ENCODE measurements at places on chromosomes 13 and 19.
A peak's percentile ranks its signal among the peaks of the same experiment; 100 is the strongest.

GRCh38 chr13:94431987-94432386 lies 47.5 kb downstream of the DCT start:
- no peak for DNase-seq

- DNase-seq: no peak
Measured at GRCh38 chr13:59463023-59463422, 700.7 kb downstream of the DIAPH3 start.

GRCh38 chr13:47484548-47484947 lies 516.5 kb downstream of the SUCLA2 start:
- DNase-seq: peak; percentile 89

GRCh38 chr13:58830841-58831240 lies 1199.3 kb downstream of the PCDH17 start:
- DNase-seq: no peak

- DNase-seq: no peak
Measured at GRCh38 chr13:113746671-113747070, 12.4 kb upstream of the TMEM255B start.

GRCh38 chr19:13966684-13967128 lies 14.4 kb downstream of the DCAF15 start:
- no peak for DNase-seq

DNA sequence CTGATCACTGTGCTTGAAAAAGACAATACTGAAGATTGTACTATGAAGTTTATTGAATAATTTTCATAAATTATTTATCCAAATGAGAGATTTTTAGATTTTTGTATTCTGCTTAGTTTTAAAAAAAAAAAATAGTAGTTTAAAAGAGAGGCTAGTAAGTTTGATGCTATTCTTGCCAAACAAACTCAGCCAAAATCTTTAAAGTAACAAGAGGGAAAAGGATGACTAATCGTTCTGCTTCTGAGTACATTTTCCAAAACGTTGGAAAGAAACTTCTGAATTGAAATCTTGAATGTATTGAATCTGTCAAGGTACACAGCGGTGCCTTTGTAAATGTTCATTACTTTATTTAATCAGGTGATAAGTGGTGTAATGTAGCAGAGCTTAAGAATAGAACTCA lies 34.4 kb downstream of the NUP58 start:
- DNase-seq: peak; percentile 21

DNA sequence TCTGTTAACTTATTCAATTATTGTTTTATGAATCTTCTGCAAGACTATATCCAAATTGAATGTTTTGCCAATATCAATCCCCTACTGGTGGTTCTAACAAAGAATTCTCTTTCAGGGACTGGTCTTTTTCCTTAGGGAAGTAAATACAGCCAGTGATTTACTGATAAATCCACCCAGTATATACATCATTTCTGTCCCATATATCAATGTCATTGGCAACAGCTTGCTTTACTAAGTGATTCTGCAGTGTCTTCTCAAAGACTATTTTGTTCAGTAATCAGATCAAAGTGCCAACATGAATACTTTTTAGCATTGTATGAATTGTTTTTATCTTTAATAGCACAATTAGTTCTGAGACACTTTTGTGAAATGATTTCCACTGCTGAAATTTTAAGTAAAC lies 114.0 kb upstream of the OBI1 start:
- no peak for DNase-seq

- peak; percentile 30 for DNase-seq
Measured at GRCh38 chr19:49528211-49528771, 488 bp downstream of the RCN3 start.

DNA sequence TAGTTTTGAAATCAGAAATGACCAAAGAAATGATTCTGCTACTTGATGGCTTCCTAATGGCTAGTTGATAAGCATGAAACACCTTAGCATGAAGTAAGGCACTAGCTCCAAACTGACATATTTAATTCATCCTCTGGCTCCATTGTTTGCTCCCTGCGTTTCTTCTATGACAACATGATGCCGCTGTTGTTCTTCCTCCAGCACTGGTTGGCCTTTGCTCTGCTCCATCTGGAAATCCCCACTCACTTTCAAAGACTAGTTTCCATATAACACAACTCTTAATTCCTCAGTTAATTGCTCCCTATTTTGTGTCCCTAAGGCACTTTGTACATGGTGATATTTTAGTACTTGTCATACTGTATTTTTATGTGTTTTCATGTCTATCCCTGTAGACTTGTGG lies 151.6 kb downstream of the GPC6 start:
- no peak for DNase-seq

- no peak for DNase-seq
Measured at GRCh38 chr13:36764957-36765356, 54.1 kb upstream of the RFXAP start.

DNA sequence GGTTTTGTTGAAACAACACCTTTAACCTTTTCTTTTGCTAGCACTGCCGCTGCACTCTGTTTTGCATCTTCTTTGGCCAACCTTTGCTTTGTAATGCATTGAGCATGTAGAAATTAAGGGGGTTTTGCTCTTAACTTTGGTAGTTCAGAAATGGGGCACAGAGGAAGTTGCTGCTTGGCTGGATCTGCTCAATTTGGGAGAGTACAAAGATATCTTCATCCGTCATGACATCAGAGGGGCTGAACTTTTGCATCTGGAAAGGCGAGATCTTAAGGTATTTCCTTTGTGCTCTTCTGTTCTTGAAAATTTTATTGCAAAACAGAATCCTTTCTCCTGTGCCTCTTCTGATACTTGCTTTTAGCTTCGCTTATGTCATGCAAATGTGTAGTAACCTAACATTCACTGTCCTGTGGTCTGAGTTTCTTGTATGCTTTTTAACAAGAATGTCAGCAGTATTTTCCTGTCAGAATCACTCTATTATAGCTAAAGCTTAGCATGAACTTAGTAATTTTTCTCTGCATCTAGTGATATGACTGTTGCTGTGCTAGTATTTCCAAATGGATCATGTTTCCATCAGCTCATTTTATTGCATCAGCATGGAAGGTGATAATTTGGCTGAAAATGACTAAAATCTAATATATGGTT lies 50.7 kb upstream of the AKAP11 start:
- no peak for DNase-seq

- no peak for DNase-seq
Measured at GRCh38 chr19:29212356-29212647, 649 bp downstream of the UQCRFS1 start.

GRCh38 chr19:31263328-31263727 lies 85.9 kb downstream of the TSHZ3 start:
- DNase-seq: no peak

- peak; percentile 7 for DNase-seq
Measured at GRCh38 chr13:92573467-92574057, 653.0 kb upstream of the GPC6 start.

DNA sequence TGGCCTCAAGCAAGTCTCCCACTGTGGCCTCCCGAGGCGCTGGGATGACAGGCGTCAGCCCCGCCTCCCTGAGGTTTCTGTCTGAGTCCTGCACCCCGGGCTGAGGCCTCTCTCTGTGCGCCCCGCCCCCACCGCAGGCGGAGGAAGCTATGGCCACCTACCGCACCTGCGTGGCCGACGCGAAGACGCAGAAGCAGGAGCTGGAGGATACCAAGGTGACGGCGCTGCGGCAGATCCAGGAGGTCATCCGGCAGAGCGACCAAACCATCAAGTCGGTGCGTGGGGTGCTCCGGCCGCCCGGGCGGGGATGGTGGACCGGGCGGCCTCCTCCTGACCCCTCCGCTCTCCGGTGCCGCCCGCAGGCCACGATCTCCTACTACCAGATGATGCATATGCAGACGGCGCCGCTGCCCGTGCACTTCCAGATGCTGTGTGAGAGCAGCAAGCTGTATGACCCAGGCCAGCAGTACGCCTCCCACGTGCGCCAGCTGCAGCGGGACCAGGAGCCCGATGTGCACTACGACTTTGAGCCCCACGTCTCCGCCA lies 12.7 kb downstream of the ARHGAP45 start:
- no peak for DNase-seq

DNA sequence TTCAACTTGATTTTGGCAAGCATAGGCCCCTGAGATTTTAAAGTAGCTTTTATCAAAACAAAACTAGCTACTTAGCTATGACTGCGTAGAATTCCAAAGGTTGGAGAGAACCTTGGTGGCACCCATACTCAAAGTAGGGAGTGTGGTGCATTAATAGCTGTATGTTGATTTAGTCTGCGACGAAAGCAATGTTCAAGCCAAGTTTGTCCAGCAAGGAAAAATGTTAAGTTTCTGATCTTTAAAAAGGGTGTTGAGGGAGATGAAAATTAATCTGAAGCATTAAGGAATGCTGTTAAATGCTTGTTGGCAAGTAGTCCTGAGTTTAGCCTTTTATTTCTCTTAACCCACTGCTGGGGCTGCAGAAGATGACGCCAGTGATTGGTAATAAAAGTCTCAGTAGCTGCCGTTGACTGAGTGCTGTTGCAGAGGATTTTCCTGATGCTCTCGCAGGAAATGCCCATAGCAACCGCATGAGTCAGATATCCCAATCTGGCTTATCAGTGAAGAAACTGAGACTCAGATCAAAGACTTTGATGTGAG lies 75.9 kb upstream of the RNF113B start:
- peak; percentile 88 for DNase-seq

DNA sequence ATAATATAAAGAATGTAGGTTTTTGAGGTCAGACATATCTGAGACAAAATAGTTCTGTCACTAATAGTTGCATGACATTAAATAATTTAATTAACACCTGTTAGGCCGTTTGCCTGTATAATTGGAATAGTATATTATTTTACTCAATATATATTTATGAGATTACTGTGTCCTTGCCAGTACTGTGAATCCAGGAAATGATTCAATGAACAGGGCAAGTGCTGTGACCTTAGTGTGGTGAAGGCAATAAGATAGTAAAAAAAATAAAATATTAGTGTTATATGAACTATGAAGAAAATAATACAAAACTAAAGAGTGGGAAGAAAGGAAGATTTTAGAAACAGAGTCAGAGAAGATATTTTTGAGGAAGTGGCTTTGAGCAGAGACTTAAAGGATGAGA lies 403.7 kb downstream of the PCDH9 start:
- no peak for DNase-seq

DNA sequence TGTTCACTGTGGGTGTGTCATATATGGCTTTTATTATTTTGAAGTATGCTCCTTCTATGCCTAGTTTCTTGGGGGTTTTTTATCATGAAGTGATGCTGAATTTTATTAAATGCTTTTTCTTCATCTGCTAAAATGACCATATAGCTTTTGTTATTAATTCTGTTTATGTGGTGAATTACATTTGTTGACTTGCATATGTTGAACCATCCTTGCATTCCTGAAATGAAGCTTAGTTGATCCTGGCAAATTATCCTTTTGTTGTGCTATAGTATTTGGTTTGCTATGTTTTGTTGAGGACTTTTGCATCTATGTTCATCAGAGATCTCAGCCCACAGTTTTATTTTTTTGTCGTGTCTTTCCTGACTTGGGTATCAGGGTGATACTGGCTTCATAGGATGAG lies 12.1 kb downstream of the GPC6 start:
- no peak for DNase-seq

DNA sequence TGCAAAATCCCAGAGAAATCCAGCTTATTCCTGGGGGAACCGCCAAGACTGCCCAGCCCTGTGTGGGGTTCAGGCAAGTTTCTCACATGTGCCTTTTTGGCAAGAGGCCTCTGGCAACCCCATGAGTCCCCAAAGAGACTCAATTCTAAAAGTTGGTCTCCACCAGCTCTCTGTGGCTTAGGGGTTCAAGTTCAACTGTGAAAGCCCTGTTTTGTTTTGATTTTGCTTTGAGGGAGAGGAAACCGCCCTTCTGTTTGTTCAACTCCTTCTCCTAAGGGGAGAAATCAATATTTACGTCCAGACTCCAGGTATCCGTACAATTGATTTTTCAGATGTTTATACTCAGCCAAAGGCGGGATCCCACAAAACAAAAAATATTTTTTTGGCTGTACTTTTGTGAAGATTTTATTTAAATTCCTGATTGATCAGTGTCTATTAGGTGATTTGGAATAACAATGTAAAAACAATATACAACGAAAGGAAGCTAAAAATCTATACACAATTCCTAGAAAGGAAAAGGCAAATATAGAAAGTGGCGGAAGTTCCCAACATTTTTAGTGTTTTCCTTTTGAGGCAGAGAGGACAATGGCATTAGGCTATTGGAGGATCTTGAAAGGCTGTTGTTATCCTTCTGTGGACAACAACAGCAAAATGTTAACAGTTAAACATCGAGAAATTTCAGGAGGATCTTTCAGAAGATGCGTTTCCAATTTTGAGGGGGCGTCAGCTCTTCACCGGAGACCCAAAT lies 583 bp upstream of the LDLR start:
- DNase-seq: no peak

- DNase-seq: peak; percentile 86
Measured at GRCh38 chr19:58097781-58098681, at the start of gene ZSCAN18. ZSCAN18 (minus strand) TSS chr19:58098231; CDS start chr19:58090267, 7,964 bp downstream.

GRCh38 chr13:71880753-71881541 lies 13.9 kb upstream of the DACH1 start:
- no peak for DNase-seq

- no peak for DNase-seq
Measured at GRCh38 chr19:32233091-32233490, 112.3 kb upstream of the ZNF507 start.

DNA sequence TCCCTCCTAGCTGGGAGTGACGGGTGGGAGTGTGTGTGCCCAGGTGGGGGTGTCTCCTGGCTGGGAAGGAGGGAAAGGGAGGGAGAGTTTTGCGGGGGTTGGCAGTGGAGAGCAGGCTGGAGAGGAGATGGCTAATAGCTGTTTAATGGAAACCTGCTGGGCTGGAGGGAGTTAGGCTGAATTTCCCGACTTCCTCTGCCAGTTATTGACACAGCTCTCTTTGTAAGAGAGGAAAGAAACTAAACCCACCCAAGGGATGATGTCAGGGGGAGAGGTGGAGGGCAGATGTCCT lies 10.2 kb upstream of the ILF3 start:
- DNase-seq: no peak

- DNase-seq: no peak
Measured at GRCh38 chr13:43387880-43388279, 364.5 kb downstream of the DNAJC15 start.
